ENCODE measurements at places on chromosomes 2 and 18.

- DNase-seq, result no peak
These were observed at the start of gene XDH for GRCh38 chr2:31414601-31415241. Gene XDH, minus strand, starts transcription at chr2:31414742. Its CDS starts 76 bp downstream, at chr2:31414666.

DNA sequence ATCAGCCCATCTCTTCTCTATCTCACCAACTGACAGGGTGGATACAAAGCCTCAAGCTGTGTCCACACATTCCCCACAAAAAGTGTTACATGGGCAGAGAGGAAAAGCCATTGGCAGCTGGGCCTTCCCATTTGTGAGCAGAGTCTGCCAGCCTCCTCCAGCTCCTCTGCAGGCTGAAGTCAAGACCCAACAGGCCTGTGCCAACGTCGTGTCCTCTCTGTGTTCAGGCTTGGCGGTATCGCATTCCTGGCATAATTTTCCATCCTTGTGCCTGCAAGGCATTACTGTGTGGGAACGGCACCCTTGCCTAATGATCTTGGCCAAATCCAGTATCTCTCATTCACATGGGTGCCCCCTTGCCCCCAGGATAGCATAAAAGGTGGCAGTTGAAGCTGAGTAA lies 41.5 kb upstream of the APCDD1 start:
- no peak for DNase-seq

DNA sequence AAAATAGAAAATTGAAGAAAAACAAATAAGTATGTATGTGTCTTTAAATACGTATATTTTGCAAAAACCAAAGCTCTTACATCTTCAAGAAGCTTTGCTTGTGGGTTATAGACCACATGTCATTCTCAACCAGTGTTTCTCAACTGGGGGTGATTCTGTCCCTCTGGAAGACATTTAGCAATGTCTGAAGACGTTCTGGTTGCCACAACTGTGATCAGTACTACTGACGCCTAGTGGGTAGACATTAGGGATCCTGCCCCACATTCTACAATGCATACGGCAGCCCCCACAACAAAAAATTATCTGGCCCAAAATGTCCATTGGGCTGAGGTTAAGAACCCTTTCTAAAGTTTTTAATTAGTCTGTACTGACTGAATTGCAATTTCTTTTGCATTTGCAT lies 48.4 kb downstream of the UNC50 start:
- DNase-seq, result no peak

GRCh38 chr2:20592106-20593071 lies 58.5 kb downstream of the HS1BP3 start:
- no peak for DNase-seq

- no peak for DNase-seq
These were observed 390.1 kb upstream of the ST6GAL2 start for GRCh38 chr2:107276034-107276433.

GRCh38 chr2:83282841-83283240 lies 1176.2 kb downstream of the SUCLG1 start:
- no peak for DNase-seq

DNA sequence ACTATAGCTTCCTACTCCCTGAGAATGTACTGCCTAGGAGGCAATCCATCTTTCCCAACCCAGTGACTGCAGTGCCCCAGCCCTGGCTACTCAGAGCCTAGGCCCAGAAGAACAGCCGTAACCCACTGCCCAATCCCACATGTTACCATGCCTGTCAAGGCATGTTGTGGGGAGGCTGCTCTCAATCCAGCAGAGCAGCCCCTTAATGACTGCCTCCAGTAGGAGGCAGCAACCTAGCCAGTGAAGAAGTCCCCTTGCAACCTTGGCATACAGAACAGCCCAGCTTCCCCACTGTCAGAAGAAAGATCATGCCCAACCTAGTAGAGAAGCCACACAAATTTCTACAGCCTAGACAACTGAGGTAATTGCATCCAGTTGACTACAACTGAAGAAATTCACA lies 44.2 kb upstream of the CDH7 start:
- no peak for DNase-seq

- DNase-seq, result no peak
These were observed 1004.6 kb upstream of the TMEFF2 start for GRCh38 chr2:193199322-193199721.

DNA sequence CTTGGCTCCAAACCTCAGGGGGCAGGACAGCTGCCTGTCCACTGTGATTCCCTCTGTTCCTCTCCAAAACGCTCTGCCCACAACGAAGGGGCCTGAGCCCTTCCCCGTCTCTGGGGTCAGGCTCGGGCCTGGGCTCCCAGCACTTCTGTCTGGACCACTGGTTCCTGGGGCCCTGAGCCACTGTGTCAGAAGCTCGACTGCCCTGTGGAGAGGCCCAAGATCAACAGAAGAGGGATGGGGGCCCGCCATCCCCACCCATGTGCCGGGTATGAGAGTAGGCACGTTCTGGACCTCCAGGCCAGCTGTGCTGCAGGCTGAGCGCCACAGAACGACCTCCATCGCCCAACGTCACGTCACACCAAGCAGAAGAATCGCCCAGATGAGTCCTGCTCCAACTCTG lies 119.9 kb upstream of the HS6ST1 start:
- DNase-seq, result no peak

DNA sequence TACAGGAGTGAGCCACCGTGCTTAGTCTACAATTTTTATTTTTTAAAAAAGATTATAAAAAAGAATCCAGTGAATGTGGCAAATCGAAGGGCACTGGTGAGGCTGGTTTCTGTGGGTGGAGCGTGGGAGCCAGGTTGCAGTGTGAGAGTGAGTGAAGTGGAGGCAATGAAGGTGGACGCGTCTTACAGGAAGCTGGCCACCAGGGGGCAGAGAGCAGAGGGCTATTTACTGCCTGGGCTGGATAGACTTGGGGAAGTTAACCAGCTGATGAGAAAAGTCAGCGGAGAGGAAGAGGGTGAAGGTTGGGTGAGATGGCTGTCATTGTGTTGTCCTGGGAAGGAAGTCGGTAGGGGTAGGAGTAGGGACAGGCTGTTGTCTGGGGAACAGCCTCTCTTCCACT lies 6.8 kb downstream of the SCTR start:
- DNase-seq, result peak; percentile 60

DNA sequence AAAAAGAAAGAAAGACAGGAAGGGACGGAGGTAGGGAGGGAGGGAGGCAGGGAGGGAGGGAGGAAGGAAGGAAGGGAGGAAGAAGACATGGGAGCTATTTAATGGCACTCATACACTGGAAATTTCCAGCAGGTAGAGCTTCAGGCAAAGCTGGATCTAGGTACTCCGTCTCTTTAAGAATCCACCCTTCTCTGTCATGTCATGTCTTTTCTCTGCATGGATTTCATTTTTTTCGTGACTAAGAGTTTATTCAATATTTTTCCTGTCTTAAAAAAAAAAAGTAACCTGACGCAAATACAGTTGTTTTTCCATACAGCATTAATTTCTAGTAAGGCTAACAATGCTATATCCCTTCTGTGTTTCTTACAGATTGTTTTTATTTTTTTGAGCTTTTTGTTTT lies 56.3 kb upstream of the MCFD2 start:
- DNase-seq, result no peak

- no peak for DNase-seq
These were observed 19.0 kb upstream of the CCNYL1 start for GRCh38 chr2:207692206-207693065.

DNA sequence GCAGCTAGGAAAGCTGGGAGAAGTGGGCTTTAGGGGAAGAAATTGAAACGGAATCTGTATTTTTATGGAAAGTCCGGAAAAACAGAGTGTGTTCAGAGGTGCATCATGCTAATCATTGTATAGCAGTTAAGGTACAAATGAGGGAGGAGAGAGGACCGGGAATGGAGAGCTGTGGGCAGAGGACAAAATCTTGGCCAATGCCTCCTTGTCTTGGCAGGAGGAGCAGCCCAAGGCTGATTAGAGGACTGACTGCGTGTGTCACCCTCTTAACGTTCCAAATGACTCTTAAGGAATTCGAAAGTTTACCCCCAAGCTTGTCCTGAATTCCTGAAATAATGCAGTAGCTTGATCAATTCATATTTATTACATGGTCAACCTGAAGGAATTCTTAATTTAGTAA lies 81.0 kb downstream of the ZNF236 start:
- no peak for DNase-seq

GRCh38 chr2:181742922-181743722 lies 62.8 kb upstream of the NEUROD1 start:
- DNase-seq, result no peak

DNA sequence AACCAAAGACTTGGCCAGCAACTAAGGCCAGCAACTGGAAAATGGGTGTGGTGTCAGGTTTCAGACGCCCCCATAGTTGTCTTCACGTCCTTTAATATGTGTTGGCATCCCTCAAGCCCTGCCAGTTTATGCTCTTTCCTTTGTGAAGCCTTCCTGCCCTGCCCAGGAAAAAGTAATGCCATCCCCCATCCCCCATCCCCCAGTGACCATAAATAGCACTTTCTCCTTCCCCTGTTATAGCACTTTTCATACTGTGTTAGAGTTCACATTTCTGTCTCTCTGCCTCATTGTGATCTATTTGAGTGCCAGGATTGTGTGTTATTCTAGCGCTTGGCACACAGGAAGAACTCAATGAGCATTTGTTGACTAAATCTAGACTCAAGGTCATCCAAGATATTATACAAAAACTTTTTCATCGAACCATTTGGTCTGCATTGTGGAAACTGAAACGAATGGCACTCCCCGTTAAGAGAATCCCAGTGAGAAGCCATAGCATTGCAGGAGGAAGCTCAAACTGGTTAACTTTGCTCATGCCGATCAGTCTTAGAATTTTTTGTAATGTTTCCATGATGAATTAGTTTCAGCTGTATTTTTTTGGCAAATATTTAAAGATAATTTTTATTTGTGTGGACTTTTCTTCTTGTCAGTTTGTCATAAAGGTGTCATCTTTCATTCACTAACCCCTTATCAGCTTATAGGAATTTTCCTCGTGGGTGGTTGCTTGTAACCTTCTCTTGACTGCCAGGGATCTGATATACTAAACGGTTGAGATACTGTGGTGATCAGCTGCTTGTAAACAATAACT lies 15.7 kb downstream of the CRIM1 start:
- no peak for DNase-seq

DNA sequence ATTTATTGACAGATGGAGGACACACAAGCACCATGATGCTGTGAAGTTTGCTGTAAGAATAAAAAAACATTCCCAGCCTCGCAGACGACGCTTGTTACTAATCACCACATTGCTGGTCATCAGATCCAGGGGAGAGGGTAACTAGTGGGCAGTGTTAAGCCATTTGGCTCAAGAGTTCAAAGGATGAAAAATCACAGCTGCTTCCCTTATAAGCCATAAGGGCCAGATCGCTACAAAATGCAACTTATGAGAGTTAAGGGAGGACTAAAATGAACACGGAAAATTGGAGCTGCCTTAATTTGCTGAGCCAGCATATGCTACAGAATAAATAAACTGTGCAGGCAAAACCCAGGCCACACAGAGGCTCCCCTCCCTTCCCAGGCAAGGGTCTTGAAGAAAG lies 522.6 kb downstream of the TDRD15 start:
- DNase-seq, result no peak

- DNase-seq, result no peak
These were observed 3.8 kb downstream of the SOCS6 start for GRCh38 chr18:70292628-70293027.

DNA sequence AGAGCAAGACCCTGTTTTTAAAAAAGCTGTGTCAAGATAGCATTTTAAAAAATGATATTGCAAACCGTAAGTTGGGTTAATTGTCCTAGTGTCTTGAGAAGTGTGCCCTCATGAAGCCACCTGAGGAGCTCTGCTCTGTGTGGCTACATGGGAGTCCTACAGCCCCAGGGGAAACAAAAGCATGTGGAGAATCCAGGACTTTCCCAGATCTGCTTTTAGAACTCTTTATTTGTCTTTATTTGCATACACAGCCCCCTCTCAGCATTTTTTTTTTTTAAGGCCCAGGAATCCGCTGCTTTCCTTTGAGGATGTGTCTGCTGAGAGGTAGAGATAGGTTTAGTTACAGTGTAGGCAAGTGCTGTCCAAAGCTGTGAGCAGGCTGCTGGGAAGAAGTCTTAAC lies 219.2 kb downstream of the FHOD3 start:
- no peak for DNase-seq

GRCh38 chr2:225602205-225602604 lies 202.7 kb downstream of the NYAP2 start:
- DNase-seq, result no peak

DNA sequence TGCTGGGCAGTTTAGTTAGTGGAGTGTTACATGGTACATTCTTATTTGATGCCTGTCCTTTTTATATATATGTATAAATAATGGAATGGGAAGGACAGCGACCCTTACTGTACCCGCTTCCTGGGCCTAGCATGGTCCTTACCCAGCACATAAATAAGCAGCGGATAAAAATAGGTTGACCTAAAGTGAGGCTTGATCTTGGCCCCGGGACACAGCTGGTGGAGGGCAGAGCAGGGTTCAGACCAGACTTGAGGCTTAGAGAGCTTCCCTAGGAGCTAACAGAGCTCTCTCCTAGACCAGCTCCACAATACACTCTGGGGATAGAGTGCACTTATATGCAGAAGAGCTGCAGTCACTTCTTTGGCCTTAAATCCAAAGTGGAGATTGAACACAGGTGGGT lies 46.9 kb upstream of the RPL31 start:
- no peak for DNase-seq

DNA sequence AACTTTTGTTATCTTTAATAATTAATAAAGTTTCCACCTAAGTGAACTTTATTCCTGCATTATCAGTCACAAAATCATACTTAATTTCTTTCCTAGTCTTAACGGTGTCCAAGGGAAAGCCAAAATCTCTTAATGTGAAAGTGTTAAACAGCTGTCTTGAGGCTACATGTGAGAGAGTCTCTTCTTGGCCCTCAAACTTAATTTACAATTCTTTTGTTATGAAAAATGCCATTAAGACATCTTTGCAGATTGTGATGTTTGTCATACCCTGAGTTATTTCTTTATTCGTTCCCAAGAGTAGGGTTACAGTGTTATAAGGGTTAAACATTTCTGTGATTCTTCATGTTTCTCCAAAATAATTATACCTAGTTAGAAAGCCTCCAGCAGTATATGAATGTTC lies 64.6 kb downstream of the ANKRD12 start:
- no peak for DNase-seq

DNA sequence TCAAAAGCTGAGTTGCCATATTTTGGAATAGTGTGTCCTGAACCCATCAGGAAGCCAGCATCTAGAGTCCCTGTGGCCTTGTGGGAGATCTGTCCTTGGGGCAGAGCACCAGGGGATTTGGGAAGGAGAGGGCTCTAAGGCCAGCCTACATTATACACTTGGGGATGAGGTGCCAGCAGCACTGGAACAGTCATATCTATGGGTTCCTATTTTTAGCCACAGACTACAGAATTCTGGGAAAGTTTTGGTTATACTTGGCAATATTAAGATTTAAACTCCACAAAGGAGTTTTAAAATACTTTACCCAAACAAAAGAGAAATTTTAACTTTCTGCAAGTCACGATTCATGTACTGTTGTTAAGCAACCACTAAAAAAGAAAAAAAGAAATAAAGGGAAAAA lies 405.7 kb upstream of the MMADHC start:
- no peak for DNase-seq

DNA sequence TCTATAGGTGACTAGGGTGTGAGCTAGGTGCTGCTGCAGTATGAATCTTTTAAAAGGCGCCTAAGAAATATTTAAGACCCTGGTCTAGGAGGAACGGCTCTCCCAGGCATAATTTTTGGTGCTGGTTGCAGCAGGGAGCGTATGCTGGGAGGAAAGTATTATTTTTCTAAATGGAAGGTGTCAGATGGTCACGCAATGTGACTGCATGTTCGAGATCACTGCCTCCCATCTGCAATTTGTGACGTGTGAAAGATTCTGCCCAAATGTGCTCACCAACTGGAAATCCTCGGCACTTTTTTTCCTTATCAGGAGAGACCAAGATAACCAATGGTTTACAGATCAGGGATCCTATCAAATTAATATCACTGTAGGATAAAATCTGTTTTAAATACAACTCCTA lies 95.6 kb upstream of the KLHL14 start:
- DNase-seq, result no peak

Data from GM12891 (cell line).